Right cardiac atrium (tissue), 5 donors: ENCODE measurements at places on chromosomes 5 and 9.
A peak's percentile ranks its signal among the peaks of the same experiment; 100 is the strongest.

DNA sequence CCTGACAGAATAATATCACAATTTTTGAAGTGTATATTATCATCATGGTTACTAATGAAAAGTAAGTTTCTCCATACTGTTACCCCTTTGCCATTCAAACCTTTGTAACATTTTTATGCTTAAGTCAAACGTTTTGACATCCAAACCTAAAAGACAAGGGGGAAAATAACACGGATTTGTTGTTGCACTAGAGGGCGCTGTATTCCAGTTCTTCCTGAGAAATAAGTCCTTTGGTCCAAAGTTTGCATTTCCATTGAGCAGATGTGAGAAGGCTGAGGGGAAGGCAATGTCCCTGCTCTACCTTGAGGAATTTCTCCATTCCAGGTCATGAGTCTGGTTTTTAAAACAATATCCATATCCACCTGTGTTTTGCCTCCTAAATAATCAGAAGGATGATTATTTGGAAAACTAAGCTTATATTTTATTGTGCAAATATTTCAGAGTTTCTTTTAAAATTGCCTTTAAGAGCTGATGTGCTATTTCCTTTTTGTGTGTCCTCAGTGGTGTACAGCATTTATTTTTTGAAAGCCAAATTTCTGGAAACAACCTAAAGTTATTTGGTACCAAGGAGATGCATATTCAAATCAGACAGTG lies 9.7 kb downstream of the LECT2 start:
- no peak for DNase-seq

- peak; percentile 86 for DNase-seq
Measured at GRCh38 chr5:173472164-173472563, 143.9 kb upstream of the STC2 start.

- DNase-seq = peak; percentile 75
Measured at GRCh38 chr9:124658165-124659017, 112.7 kb downstream of the NR6A1 start.

GRCh38 chr5:154355129-154355611 lies 90.6 kb upstream of the SAP30L start:
- DNase-seq = peak; percentile 66

- no peak for DNase-seq
Measured at GRCh38 chr9:98555651-98556465, 152.9 kb downstream of the GABBR2 start.

DNA sequence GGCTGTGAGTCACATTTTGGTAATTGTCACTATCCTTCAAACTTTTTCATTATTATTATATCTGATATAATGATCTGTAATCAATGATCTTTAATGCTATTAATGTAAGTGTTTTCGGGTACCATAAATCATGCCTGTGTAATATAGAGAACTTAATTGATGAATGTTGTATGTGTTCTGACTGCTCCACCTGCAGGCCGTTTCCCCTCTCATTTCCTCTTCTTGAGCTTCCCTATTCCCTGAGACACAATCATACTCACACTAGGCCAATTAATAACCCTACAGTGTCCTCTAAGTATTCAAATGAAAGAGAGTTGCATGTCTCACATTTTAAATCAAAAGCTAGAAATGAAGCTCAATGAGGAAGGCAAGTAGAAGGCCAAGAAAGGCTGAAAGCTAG lies 420.9 kb upstream of the SGCD start:
- DNase-seq = no peak

- no peak for DNase-seq
Measured at GRCh38 chr5:62199792-62200716, 106.0 kb upstream of the KIF2A start.

DNA sequence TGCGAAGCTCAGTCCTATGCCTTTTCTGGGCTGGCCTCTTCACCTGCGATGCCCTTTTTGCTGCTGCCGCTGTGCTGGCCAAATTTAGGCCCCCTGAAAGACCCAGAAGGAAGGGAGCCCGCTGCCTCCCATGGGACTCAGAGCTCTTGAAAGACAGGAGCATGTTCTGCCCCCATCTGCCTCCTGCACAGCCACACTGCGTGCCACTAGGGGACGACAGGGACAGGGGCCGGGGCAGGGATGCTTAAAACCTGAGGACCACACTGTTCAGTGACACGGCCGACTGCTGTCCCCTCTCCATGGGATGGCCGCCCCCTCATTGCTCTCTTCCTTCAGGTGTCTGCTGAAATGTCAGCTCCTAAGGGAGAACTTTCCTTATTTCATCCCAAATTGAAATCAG lies 132.4 kb downstream of the ADAMTS2 start:
- DNase-seq = peak; percentile 31
